GM19239 (cell line): ENCODE measurements at places on chromosomes 5 and 9.

DNA sequence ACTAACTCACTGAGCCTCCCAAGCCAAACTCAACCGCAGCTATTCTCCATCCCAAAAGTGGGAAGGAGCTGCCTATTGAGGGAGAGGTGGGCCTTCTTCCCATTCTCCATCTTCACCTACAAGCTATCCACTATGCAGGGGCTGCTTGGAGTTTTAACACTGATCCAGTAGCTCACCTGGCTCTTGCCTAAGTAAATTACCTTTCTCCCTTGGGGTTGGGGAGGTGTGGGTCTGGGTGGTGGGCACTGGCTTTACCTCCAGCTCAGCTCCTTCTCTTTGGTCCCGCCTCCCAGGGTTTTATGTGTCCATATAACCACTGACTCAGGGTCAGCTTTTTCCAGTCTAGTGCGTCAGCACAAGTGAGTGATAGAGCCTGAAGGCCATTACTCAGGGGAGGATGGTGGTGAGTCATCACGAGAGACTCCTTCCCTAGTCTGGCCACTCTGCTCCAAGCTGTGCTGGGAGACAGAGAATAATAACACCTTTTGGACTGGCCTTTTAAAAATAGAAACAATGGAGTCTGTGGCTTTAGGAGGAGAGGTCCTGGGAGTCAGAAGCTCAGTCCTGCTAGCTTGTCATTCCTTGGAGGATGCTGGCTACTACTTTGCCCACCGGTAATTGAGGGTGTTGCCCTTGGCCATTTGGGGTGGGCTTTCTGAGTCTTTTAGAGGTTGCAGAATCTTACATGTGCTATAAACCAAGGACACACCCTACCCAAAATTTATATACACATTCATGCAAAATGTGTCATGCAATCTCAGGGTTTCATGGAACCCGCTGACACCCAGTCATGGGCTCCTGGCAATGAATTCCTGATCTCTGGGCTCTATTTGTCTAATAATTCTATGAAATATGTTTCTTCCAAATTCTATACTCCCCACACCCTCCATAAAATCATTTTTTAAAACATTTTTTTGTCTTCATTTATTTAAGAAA lies 35.6 kb upstream of the ATP6V1G1 start:
- DNase-seq: no peak

DNA sequence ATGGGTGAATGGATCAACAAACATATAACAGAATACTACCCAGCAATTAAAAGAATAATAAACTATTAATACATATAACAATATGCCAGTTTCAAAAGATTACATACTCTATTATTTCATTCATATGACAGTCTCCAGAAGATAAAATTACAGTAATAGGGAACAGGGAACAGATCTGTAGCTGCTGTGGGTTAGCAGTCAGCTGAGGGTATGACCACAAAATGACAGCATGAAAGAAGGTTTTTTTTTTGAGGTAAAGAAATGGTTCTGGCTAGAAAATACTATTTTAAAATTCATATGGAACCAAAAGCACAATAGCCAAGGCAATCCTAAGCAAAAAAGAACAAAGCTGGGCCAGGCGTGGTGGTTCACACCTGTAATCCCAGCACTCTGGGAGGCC lies 73.0 kb upstream of the NR5A1 start:
- no peak for DNase-seq

- DNase-seq: no peak
These were observed 348.0 kb downstream of the NPR3 start for GRCh38 chr5:33059081-33059480.

- no peak for DNase-seq
These were observed 6.7 kb upstream of the QSOX2 start for GRCh38 chr9:136252281-136252680.

GRCh38 chr9:117696154-117696553 lies 8.0 kb upstream of the TLR4 start:
- no peak for DNase-seq
